Activated CD4-positive, CD25-positive, alpha-beta regulatory T cell treated with anti-CD3 and anti-CD28 coated beads, Interleukin-2, amount 50 U/mL, for 16 hours (primary cell): ENCODE measurements at places on chromosomes 12 and 14.

DNA sequence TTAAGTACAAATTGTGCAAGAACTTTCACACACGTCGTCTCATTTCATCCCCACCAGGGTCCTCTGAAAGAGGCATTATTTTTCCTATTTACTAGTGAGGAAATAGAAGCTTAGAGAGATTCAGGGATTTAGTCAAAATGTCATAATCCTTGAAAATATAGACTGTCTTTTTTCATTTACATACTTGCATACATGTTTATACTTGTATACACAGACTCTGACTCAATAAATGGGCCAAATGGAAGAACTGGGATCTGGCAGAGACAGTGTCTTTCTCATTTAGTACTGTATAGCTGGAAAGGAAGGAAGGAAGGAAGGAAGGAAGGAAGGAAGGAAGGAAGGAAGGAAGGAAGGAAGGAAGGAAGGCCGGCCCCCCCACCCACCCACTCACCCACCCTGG is 357.7 kb upstream of the SOX5 start:
- DNase-seq: no peak

- no peak for DNase-seq
Measured at GRCh38 chr12:121570467-121571283, 10.1 kb downstream of the KDM2B start.

DNA sequence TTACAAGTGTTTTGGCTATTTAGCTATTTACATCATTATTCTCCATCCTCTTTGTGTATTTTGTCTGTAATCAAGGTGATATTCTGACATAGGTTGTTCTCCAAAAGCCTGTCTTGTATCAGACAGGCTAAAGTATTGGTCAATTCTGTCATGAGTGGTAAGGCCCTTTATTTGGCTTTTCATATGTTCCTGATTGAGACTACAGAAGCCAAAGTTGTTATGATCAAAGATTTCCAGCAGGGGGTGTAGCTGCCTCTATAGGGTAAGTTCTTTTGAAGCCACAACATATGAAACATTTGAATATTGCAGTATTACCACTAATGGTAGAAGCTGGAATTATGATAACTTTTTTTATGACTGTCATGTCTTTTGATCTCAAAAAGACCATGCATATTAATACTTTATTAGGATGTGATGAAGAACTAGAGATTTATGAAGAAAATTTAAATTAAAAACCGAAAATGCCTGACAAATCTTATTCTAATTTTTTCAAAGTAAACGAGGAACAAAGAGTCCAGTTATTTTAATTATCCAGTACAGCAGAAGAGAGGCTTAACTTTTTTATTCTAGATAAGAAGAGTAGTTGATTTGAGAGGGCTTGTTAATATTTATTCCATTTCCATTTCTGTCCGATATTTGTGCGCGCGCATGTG is 3.4 kb upstream of the ARHGAP5 start:
- DNase-seq: peak; percentile 35

- no peak for DNase-seq
Measured at GRCh38 chr12:108547686-108548085, 13.3 kb downstream of the SART3 start.

GRCh38 chr14:73255693-73256225 is 18.5 kb downstream of the PAPLN start:
- DNase-seq: no peak

DNA sequence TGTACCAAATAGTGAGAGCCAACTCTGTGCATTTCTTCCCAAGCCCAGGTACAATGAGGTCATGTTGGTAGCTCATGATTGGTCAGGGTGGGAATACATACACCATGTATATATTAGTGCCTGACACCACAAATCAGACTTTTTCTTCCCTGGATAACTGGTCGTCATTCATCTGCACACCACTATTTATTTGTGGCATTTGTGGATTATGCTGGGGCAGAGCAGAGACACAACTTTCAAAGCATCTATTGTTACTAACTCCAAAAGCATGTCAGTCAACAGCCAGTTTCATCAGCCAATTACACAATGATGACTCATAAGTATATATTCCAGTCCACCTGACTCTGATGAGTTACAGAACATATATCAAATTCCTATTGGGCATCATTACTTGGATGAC is 181.7 kb downstream of the ADAMTS20 start:
- no peak for DNase-seq

DNA sequence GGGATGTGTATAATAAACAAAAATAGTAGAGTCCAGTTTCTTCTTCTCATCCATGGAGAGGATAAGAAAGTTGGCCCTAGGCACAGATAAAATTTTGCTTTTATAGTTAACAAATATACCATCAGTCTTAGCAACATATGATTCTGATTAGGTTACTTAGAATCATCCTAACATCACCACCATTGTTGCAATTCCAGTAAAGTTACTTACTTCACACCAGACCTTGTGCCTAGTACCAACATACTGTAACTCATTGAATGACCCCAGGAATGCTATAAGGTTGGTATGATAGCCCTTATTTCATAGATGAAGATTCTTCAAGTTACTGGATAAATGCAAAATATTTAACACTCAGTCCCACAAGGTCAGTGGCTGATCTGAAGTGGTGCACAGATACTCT is 183.8 kb upstream of the ATP2B1 start:
- DNase-seq: no peak

DNA sequence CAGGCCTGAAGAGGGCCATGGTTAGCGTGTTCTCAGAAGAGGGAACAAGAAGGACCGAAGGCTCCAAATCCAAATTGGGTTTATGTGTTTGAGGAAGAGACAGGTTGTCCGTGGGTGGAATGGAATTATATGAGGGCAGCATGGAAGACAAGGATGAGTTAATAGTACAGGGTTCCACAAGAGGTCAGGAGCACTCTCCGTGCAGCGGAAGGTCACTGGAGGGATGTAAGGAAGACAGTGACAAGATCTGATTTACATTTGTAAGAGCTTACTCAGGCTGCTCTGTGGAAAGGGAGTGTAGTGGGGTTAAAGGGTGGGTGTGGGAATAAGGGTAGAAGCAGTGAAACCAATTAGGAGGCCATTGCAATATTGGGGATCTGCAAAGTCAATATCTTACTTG is 97.0 kb downstream of the TPH2 start:
- no peak for DNase-seq

DNA sequence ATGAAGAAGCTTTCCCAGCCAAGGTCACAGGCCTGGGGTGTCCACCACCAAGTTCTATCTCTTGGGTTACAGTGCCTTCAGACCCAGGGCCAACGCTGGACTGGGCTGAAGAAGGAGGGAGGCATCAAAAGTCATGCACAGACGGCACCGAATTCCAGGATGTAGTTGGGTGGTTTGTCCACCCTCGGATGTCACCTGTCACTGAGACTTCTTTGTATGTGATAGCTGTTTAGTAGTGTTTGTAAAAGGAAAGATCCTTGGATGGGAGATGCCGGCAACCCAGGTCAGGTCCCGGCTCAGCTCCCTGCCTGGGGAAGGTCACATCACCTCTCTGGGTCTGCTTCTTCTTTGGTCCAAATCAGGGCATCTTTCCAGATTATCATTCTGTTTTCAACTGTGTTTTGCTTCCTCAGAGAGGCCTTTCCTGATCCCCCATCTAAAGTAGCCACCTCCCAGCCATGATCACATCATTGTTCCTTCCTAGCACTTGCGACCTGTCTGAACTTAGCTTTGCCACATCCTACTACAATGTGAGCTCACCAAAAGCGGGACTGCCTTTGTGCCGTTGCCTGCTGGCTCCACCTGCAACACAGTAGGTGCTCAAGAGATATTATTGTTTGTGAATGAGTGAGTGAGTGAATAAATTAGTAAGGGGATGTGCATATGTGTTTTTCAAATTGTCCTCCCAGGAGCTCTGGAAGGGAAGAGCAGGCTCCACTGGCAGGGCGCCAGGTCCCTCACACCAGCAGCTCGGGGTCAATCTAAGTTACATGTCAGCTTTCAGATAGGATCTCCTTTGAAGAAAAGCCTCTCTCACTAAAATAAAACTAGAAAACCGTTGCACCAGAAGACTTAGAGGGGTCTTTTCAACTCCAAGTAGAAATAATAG is 2.1 kb downstream of the TSPAN11 start:
- DNase-seq: no peak

DNA sequence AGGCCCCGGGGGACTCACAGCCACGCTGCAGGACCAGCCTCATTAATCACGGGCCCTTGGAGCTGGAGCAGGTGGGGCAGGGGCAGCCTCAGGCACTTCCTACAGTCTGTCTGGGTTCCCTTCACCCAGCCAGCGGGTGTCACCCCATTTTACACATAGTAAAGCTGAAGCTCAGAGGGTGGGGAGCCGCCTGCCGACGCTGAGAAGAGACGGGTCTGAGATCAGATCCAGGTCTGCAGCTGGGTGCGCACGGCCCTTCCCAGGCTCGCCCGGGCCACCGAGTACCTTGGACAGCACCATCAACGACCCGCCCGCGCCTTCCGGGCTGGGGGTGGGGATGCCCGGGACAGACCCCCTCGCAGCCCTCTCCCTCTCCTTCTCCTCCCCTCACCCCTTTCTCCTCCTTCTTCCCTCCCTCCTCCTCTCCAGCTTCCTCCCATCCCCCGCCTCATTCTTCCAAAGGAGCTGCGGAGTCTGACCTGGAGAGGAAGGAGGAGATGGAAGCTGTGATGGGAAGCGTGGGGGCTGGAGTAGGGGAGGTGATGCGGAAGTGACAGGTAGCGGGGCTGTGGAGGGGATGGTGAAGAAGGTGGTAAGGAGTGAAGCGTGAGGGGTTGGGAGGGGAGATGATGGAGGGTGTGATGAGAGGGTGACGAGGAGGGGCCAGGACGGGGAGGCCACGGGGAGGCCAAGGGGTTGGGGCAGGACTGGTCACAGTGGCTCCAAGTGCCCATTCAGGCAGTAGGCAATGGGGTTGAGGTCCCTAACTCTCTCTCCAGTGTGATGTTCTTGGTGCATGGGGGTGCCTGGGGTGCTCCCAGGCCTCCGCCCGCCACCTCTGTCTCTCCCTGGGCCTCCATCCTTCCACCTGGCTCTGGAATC is 8.8 kb downstream of the DTX1 start:
- DNase-seq: no peak

- no peak for DNase-seq
Measured at GRCh38 chr14:101851183-101851582, 89.7 kb downstream of the PPP2R5C start.

DNA sequence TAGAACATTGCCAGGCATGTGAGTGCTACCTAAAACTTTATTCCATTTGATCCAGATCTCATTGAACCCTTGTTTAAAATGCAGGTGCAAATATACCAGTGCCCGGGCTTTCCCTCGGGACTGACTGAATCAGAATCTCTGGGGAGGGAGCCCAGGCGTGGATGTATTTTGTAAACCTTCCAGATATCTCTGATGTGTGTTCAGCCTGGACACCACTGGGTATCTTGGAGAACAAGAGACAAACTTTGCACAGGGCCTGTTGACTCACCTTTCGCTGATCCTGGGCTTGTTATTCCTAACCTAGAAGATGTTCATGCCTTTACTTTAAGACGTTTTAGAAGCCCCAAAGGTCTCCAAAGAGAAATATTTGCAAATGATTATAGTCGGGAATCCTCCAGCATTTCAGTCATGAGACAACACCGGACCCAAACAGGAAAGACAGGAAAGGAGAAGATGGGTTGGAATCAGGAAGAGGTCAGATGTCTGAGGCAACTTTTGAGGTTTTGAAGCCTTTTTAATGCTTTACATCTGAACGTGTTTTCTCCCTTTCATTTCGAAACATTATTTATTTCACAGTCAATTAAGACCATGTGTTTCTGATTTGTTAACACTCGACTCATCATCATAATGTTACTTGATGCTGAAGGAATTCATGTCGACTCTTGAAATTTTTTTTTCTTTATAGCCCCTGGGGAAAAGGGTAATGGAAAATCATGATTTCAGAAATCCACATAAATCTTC is 118.6 kb downstream of the PLXNC1 start:
- DNase-seq: no peak

DNA sequence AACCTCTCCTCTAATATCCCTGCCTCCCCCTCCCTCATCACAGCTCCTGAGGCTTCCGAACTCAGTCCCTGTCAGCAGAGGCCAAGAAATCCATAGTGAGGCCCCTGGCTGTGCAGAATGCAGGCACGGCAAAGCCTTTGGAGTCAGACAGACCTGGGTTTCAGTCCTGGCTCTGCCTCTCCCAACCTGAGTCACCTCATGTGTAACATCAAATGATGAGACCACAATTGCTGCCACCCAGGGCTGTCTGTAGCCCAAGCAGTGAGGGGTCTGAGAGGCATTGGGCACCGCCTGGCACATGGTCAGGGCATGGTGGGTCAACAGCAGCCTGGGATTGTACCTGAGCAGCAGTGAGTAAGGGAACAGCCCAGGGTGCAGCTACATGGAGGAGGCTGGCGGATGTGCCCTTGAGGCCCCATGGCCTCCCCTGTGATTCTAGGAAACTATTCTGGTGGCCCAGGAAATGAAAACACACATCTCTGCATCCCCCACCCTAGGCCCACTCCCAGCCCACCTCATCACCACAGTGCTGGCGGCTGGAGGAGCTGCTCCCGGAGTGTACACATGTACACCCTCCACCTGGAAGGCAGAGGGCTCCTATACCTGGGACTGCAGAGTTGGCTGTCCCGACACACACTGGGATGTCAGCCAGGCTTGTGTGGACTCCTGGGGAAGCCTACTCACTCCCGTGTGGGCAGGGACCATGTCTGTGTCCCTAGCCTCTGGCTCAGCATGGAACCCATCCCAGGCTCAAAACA is 7.7 kb downstream of the ANKRD33 start:
- DNase-seq: no peak

DNA sequence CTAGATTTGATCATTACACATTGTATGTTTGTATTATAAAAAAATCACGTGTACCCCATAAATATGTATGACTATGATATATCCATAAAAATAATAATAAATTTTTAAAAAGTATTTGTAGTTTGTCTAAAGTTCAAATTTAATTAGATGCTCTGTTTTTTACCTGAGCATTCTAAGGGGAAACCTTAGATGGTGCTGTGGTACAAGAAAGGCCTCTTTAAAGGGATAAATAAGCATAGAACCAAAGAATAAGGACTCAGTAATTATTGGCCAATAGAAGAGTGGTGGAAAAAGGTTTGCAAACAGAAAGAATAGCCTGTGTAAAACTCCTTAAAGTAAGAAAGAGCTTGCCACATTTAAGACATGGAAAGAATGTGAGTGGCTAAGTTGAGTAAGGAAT is 580.1 kb upstream of the SEL1L start:
- DNase-seq: no peak

DNA sequence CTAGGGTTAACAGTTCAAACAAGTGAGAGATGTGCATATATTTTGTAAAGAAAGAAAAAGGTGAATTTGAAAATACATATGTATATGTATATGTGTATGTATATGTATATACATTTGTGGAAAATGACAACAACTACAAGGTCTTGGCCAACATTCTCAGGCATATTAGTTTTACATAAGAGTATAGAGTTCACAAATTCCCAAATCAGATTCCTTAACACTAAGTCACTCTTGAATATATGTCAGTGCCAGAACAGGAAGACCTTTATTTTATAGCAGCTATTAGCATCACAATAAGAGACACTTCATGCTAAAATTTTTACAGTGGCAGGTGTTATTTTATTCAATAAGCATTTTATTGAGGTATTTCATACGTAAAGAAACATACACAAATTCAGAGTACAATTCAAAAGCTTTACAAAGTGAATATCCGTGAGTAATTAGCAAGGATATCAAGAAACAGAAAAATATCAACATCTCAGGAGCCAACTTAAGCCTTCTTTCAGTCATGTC is 179.7 kb downstream of the SLC6A15 start:
- no peak for DNase-seq
